PC-3 (cell line): ENCODE measurements at places on chromosomes 6 and 20. TPM values are rescaled to one million over a fixed set of nuclear protein-coding genes. Genes with fewer than 3 reads are reported as not detected.

DNA sequence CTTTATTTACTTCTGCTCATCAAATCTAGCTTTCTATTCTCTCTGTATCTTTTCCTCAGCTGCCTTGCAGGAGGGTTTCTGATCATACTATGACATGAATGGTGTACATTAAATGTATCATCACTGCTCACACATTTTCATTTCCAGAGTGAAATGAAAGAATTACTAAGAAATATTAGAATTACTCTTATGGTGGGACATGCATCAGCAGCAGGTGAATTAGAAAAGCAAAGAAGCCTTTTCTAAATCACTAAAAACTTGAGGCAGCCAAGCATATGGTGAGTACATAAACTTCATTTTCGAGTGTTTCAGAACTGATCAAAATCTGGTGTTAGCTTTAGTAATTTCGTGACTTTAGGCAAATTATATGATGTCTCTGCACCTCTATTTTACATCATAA is 23.6 kb downstream of the IL17A start:
- DNase-seq, result no peak
- no peak overlapping the region for H3K4me3 ChIP-seq
- H3K27ac ChIP-seq, result no peak overlapping the region
- no peaks in the 10 kb centered on the region for H3K36me3 ChIP-seq
- peaks cover 11% of the 10 kb centered on the region; the same call in 1 of the 2 replicates for H3K27me3 ChIP-seq

Gene GJA10
- total RNA-seq, result not detected in 2 replicates

GRCh38 chr6:79872986-79873385 is 74.4 kb downstream of the ELOVL4 start:
- H3K4me3 ChIP-seq, result no peak overlapping the region
- no peaks in the 10 kb centered on the region for H3K36me3 ChIP-seq
- peak; percentile 53 for DNase-seq
- H3K27ac ChIP-seq, result no peak overlapping the region
- 0 out of 2 replicates have a peak, but pooled peaks cover 6% of the 10 kb centered on the region for H3K4me1 ChIP-seq

GRCh38 chr20:43457640-43458421 is at the start of gene SRSF6:
TSS of gene SRSF6 (plus strand) at chr20:43457896. CDS start at chr20:43458034, 138 bp downstream.
- peaks cover 9% of the 10 kb centered on the region for H3K4me1 ChIP-seq
- peak within 1 kb of the TSS; percentile 99 for H3K4me3 ChIP-seq
- H3K36me3 ChIP-seq, result peaks cover 41% of the 10 kb centered on the region
- peak within 1 kb of the TSS; percentile 89 for H3K27ac ChIP-seq
- no peaks in the 10 kb centered on the region for H3K27me3 ChIP-seq

GRCh38 chr6:75528423-75528822 is 34.8 kb upstream of the FILIP1 start:
- DNase-seq, result no peak
- no peak overlapping the region for H3K27ac ChIP-seq
- no peak overlapping the region for H3K4me3 ChIP-seq
- H3K36me3 ChIP-seq, result no peaks in the 10 kb centered on the region
- peaks cover 5% of the 10 kb centered on the region; the same call in 1 of the 2 replicates for H3K4me1 ChIP-seq

DNA sequence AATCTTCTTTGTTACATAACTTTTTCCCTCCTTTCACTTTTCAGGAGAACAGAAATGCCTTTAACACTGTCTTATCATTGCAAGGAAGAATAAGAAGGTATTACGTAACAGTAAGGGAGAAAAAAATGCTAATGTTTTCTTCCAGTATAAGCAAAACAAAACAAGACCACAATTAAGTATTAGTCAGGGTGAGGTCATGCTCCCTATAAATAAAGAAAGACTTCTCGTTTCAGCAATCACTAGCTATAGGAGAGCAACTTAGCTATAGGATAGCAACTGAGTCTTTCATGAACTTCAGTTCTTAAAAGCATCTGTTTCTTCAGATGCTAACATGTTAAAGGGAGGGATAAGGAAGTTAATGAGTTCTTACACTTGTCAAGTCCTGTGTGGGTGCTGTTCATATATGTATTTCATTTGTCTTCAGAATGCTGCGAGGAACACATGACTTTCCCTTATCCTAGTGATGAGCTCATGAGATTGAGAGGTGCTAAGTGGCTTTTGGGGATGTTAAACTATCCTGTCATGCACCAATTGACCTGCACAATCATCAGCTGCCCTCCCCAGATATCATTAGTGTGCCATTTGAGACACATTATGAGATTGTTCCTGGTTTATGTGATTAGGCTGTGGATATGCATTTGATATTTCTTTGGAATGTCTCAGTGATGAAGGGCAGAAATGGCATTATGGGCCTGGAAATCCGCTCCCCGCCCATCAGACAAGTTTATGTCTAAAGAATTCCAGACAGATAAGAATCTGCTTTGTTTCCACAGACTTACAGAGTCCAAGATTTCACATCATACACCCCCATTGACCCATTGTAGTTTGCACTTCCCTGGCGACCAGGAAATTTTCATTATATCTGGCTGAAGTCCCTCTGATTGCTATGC is 37.5 kb downstream of the LAMA4 start:
- H3K27me3 ChIP-seq, result no peaks in the 10 kb centered on the region
- H3K36me3 ChIP-seq, result no peaks in the 10 kb centered on the region
- peak; percentile 83 for DNase-seq
- peaks cover 39% of the 10 kb centered on the region for H3K4me1 ChIP-seq
- no peak overlapping the region for H3K4me3 ChIP-seq

- peak overlapping the region; percentile 98 for H3K27ac ChIP-seq
- H3K27me3 ChIP-seq, result no peaks in the 10 kb centered on the region
- DNase-seq, result peak; percentile 93
- H3K4me3 ChIP-seq, result peak overlapping the region; percentile 58
These were observed 290.3 kb upstream of the STXBP5 start for GRCh38 chr6:146913842-146914488.

GRCh38 chr6:36126553-36127458 is 3.5 kb upstream of the MAPK13 start:
- H3K4me3 ChIP-seq, result no peak overlapping the region
- no peaks in the 10 kb centered on the region for H3K36me3 ChIP-seq
- no peak overlapping the region for H3K27ac ChIP-seq

- no peaks in the 10 kb centered on the region for H3K27me3 ChIP-seq
- DNase-seq, result no peak
- H3K4me1 ChIP-seq, result no peaks in the 10 kb centered on the region
- H3K4me3 ChIP-seq, result no peak overlapping the region
These were observed 60.7 kb downstream of the PRND start for GRCh38 chr20:4782378-4782772.

- no peak for DNase-seq
- no peak overlapping the region for H3K4me3 ChIP-seq
- H3K27ac ChIP-seq, result no peak overlapping the region
- H3K27me3 ChIP-seq, result no peaks in the 10 kb centered on the region
- no peaks in the 10 kb centered on the region for H3K36me3 ChIP-seq
- H3K4me1 ChIP-seq, result peaks cover 17% of the 10 kb centered on the region
These were observed 12.4 kb downstream of the LAMA4 start for GRCh38 chr6:112241820-112242429.

GRCh38 chr6:46236752-46237151 is 66.0 kb upstream of the ENPP5 start:
- H3K27ac ChIP-seq, result no peak overlapping the region
- no peaks in the 10 kb centered on the region for H3K4me1 ChIP-seq
- peaks cover 68% of the 10 kb centered on the region for H3K27me3 ChIP-seq
- no peak overlapping the region for H3K4me3 ChIP-seq
- no peak for DNase-seq

GRCh38 chr20:10497791-10498190 is 62.7 kb downstream of the SLX4IP start:
- no peak overlapping the region for H3K4me3 ChIP-seq
- no peaks in the 10 kb centered on the region for H3K27me3 ChIP-seq
- no peak overlapping the region for H3K27ac ChIP-seq
- H3K36me3 ChIP-seq, result no peaks in the 10 kb centered on the region

Gene BPI
- total RNA-seq, result not detected in 2 replicates

DNA sequence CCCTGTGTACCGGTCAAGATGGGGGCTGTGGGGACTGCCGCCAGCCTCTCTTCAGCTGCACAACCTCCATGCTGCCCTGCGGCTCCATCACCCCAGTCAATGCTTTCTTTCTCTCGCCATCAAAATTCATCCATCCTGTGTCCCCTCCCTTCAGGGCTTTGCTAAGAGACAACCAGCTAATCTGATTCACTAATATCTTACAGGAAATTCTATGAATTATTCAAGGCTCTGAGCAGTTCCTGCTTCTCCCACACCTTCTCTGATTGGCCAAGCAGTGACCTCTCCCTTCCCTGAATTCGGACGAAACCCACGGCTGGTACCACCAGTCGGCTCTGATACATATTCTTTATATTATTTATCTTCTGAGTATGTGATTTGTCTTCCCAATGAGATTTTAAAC is 13.8 kb downstream of the ITPR3 start:
- DNase-seq, result no peak
- peaks cover 7% of the 10 kb centered on the region for H3K4me1 ChIP-seq
- H3K27me3 ChIP-seq, result no peaks in the 10 kb centered on the region
- no peak overlapping the region for H3K4me3 ChIP-seq

Gene SAMD5
- total RNA-seq, result 1.2 and 1.8 TPM in 2 replicates

- no peaks in the 10 kb centered on the region for H3K36me3 ChIP-seq
- peak; percentile 18 for DNase-seq
- H3K27ac ChIP-seq, result peak overlapping the region; percentile 40
- H3K4me3 ChIP-seq, result no peak overlapping the region
- H3K4me1 ChIP-seq, result peaks cover 13% of the 10 kb centered on the region
These were observed 175.1 kb downstream of the PDE10A start for GRCh38 chr6:165487950-165488349.

GRCh38 chr6:1701668-1702353 is 92.1 kb downstream of the FOXC1 start:
- no peaks in the 10 kb centered on the region for H3K27me3 ChIP-seq
- H3K27ac ChIP-seq, result no peak overlapping the region
- H3K4me1 ChIP-seq, result no peaks in the 10 kb centered on the region
- no peak overlapping the region for H3K4me3 ChIP-seq

- H3K27me3 ChIP-seq, result no peaks in the 10 kb centered on the region
- H3K27ac ChIP-seq, result no peak overlapping the region
- no peak overlapping the region for H3K4me3 ChIP-seq
- no peaks in the 10 kb centered on the region for H3K36me3 ChIP-seq
These were observed 47.2 kb downstream of the ADTRP start for GRCh38 chr6:11731423-11731822.

DNA sequence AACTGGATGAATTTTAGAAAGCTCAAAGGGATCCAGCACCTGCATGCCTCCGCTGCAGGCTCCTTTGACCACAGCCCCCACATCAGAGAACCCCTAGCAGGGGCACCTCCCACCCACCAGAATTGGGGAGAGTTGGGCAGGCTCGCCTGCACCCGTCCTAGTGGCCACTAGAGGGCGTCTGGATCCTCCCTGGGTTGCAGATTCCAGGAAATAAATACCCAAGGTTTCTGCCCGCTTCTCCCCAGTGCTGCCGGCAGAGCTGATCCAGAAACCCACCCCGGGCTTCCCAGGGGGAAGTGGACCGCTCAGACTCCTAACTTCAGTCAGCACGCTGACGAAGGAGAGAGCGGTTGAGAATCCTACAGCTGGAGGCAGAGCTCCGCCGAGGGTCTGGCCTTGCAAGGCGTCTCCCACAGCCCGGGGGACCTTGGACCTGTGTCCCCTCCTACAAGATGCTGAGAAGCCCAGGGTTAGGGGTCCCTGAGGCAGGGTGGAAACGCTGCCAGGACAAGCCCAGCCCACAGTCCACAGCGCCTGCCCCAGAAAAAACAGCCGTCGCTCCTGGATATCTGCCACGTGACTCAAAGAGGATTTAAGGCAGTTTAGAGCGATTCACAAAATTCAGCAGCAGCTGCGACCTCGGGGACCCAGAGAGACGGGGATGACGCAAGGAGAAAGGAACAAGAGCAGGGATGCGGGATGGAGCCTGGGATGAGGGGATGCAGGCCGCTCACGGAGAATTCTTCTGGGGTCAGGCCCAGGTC is 32.6 kb upstream of the PHACTR3 start:
- peaks cover 41% of the 10 kb centered on the region for H3K27me3 ChIP-seq
- H3K4me3 ChIP-seq, result no peak overlapping the region
- DNase-seq, result peak; percentile 50
- H3K36me3 ChIP-seq, result no peaks in the 10 kb centered on the region
- no peak overlapping the region for H3K27ac ChIP-seq

GRCh38 chr6:145139140-145139850 is 596.0 kb downstream of the EPM2A start:
- H3K36me3 ChIP-seq, result no peaks in the 10 kb centered on the region
- no peaks in the 10 kb centered on the region for H3K4me1 ChIP-seq
- H3K4me3 ChIP-seq, result no peak overlapping the region
- DNase-seq, result no peak

- H3K36me3 ChIP-seq, result peaks cover 10% of the 10 kb centered on the region
- peak overlapping the region; percentile 89 for H3K27ac ChIP-seq
- no peak for DNase-seq
- H3K4me3 ChIP-seq, result peak overlapping the region; percentile 97
These were observed 3.1 kb downstream of the PPP1R18 start for GRCh38 chr6:30683183-30683979.

GRCh38 chr20:2752567-2753460 is 47.6 kb downstream of the CPXM1 start:
- peak; percentile 50 for DNase-seq
- H3K4me3 ChIP-seq, result peak overlapping the region; percentile 72
- no peaks in the 10 kb centered on the region for H3K36me3 ChIP-seq
- no peak overlapping the region for H3K27ac ChIP-seq
- no peaks in the 10 kb centered on the region for H3K27me3 ChIP-seq
- peaks cover 21% of the 10 kb centered on the region for H3K4me1 ChIP-seq

Gene MLN
- total RNA-seq, result not detected in 2 replicates

Gene GABRR2
- 0.23 and 0.36 TPM in 2 replicates for total RNA-seq

GRCh38 chr6:145814501-145815308 is at the start of gene FBXO30:
TSS of gene FBXO30 (minus strand) at chr6:145814795. CDS start at chr6:145806405, 8,390 bp downstream.
- H3K4me1 ChIP-seq, result peaks cover 33% of the 10 kb centered on the region
- H3K27ac ChIP-seq, result peak within 1 kb of the TSS; percentile 63
- peak within 1 kb of the TSS; percentile 82 for H3K4me3 ChIP-seq
- peak; percentile 75 for DNase-seq

DNA sequence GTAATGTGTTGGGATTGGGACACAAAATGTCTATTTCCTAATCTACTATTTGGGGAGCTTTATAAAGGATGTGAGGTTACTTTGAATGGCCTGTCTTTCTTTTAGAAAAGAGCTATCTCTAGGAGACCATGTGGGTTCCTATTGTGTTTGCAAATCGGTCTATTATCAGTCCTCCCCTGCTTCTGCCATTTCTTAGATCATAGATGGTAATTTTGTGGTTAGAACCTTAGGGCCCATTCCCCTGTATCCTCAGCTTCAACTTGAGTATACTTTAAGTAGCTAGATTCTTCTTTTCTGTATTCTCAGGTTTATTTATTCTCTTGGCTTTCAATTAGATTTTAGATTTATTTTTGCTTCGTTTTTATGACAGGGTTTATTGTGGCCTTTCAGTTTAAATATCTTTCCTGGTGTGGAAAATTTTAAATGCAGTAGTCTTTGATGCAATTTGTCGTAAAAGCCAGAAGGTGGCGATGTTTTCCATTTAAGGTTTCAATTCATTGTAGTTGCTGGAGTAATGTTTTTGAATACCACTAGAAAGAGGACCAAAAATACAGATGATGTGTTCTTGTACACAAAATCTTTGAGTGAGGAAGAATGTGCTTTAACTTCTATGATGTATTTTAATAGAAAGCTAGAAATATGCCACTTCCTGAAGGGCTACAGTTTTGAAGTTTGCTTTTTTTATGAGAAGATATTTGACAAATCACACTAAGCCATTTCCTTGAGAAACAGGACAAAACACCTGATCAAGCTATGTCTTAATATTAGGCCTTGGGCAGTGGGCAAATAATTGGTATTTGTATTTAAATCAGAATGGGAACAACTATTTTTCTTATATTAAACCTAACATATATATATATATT is 20.3 kb downstream of the TBPL1 start:
- H3K27ac ChIP-seq, result no peak overlapping the region
- no peaks in the 10 kb centered on the region for H3K27me3 ChIP-seq
- no peak overlapping the region for H3K4me3 ChIP-seq
- no peaks in the 10 kb centered on the region for H3K36me3 ChIP-seq
- peaks cover 19% of the 10 kb centered on the region for H3K4me1 ChIP-seq

Gene GTSF1L
- total RNA-seq, result 0.52 TPM in 1 of 2 replicates, not detected in the other
